Head of caudate nucleus (tissue), 42 donors: ENCODE measurements at places on chromosomes 2 and 18.

- no peak for DNase-seq
These were observed 229.5 kb upstream of the ZC3H15 start for GRCh38 chr2:186256540-186256939.

- DNase-seq = no peak
These were observed 221.8 kb downstream of the ANAPC1 start for GRCh38 chr2:111662039-111662770.

DNA sequence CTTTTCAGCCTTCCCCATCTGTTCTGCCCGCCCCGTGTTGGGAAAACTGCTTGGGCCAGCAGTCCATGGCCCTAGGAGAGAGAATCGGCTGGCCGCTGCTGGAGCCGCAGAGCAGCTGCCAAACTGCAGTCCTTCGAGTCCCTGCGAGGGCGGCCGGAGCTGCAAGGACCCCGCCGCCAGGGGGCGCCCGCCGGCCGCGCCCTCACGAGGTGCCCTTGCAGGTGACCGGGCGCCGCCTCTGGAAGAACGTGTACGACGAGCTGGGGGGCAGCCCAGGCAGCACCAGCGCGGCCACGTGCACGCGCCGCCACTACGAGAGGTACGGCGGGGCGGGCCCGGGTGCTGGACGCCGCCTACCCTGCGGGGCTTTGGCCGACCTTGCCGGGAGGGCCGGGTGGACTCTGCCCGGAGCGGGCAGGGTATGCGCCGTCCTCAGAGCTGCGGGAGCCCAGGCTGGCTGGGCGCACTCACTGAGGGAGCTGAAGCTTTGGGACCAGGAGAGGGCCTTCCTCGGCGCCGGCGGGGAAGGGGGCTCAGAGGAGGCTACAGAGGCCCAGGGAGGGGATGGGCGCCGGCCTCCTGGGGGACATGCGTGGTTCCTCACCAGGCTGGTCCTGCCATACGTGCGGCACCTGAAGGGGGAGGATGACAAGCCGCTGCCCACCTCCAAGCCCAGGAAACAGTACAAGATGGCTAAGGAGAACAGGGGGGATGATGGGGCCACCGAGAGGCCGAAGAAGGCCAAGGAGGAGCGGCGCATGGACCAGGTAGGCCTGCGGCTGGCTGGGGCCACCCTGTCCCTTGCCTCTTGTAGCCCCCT is 13.6 kb downstream of the ARID5A start:
- no peak for DNase-seq

DNA sequence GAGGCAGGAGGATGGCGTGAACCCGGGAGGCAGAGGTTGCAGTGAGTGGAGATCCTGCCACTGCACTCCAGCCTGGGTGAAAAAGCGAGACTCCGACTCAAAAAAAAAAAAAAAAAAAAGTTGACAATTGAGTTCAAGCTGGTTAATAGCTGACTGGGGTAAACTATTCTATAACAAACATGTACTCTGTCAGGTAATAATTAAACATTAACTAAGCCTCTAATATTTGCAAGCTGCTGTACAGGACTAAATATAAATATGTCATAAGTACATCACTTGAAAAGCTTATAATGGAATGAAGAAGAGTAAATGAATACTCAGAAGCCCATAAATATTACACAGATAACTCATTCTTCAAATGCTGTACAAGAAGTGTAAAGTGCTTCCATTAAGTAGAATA is 190.4 kb upstream of the CRIM1 start:
- no peak for DNase-seq

GRCh38 chr2:124395961-124396360 is 370.9 kb downstream of the CNTNAP5 start:
- DNase-seq = no peak

- DNase-seq = no peak
These were observed 141.8 kb upstream of the ALKAL2 start for GRCh38 chr2:429575-430254.

DNA sequence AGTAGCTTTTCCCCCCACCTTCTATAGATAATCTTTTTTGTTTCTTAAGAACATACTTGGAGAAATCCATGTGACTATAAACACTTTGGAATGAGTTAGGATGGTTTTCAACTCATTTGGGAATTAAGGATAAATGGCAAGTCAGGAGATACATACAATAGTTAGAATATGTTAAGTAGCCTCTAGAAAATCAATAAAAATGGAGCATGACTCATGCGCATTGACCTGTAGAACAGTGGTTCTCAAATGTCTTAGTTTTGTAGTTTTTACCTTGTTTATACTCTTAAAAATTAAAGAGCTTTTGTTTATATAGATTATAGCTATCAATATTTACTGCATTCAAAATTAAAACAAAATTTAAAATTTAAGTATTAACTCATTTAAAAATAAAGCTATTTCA is 24.7 kb downstream of the NUP35 start:
- DNase-seq = no peak

DNA sequence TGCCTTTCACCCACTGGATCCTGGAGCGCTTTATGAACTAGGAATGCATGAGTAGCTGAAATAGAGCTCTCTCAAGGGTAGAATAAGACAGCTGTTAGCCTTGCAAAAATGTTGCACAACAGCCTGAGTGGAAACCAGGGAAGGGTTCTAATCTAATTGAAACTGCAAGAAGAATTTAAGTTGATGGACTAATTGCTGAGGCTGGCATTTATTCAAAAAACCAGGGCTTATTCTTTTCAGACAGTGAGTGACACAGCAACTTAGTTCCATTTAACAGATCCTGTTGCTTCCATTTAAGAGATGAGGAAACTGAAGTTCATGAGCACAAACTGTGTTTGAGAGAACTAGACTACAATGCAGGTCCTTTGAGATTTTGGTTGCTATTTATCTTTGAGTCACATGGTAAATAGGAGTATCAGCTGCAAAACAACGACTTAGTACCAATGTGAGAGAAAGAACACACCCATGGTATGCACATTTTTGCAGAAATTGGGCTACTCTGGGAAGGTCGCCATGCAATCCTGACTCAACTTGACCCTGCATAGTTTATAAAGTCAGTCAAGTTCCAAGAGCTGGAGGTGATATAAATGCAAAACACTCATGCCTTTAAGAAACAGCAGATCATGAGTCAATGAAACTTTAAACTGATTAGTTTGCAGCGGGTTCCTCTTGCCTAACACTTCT is 76.4 kb upstream of the PARD3B start:
- no peak for DNase-seq

DNA sequence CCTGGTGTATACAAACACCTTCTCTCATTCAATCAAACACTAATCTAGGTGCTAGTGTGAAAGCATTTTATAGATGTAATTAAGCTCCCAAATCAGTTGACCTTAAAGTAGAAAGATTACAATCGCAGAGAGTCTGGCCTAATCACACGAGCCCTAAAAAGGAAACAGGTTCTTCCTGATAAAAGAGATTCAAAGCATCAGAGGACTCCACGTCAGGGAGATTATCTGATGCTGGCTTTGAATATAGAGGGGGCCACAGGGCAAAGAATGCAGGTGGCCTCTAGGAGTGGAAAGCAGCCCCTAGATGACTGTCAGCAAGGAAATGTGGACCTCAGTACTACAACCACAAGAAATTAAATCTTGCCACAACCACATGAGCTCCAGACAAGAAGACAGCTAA is 28.2 kb upstream of the ZC3H15 start:
- no peak for DNase-seq

GRCh38 chr2:213021971-213022899 is 129.2 kb downstream of the IKZF2 start:
- no peak for DNase-seq

- DNase-seq = no peak
These were observed 134.8 kb downstream of the EIPR1 start for GRCh38 chr2:3242747-3243369.

- DNase-seq = no peak
These were observed 154.0 kb upstream of the SMIM21 start for GRCh38 chr18:75581336-75582131.

DNA sequence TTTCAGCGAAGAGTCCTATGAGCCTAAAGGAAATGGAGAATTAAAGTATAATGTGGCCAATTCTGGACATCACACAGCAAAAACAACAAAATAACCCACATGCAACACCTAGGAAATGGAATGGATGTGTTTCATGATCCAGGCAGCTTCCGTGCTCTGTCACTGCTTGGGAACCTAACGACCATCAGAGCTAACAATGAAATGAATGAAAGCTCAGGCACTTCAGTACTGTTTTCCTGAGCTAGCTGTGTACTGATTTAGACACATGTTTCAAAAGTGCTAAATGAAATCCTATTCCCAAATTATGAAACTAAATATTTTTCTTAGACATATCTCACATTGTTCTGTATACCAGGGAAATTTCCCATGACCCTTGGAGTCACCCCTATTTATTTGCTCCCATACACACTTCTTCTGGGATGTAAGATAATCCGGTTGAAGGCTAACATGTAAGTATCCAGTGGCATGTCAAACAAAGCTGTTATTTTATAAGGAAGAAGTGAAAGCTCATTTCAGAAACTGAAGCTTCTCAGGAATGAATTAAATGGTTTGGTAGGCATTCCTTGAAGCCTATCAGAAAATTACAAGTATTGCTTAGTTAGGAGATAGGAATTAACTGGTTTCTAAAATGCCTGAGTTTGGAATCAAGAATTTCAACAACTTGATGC is 108.5 kb upstream of the RND3 start:
- DNase-seq = no peak

DNA sequence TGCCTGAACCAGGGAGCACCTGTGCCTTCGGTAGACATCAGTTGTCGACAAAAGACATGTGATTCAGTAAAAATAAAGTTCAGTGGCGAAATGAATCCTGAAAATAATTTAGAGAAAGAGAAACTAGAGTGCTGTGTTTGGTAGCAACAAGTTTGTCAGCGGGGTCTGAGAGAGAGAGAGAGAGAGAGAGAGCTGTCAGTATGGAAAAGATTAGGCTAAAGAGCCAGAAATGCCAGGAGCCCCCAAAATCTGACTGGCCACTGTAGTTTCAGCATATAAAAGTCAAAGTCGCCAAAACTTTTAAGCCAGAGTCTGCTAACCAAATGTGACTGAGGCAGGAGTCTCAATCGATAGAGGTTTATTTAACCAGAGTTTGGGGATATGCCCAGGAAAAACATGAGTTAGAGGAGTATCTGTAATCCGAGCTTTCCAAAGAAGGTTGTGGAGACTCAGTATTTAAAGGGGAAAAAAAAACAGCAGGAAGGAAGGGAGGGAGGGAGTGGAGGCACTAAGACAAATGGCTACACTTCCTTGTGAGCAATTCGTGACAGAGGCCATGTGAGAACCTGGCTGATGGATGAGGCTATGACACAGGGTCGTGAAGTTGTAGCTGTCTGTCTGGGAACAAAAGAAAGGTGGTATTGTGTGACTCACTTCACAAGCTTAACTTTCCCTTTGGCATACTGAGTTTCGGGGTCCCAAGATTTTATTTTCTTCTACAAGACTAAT is 20.5 kb upstream of the GNAL start:
- DNase-seq = no peak

DNA sequence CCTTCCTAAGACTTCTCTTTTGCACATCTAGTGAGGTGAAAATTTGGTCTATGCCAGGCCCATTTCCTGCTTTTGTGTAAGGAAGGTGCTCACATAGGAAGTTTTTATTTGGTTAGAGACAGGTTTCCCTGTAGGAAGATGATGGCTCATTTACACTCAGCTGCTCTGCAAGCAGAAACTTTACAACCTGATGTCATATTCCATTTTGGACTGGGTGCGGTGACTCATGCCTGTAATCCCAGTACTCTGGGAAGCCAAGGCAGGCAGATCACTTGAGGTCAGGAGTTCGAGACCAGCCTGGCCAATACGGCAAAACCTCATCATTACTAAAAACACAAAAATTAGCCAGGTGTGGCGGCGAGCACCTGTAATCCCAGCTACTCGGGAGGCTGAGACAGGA is 35.8 kb downstream of the CASP10 start:
- DNase-seq = no peak

- no peak for DNase-seq
These were observed 612.6 kb upstream of the ACVR2A start for GRCh38 chr2:147232225-147232669.

DNA sequence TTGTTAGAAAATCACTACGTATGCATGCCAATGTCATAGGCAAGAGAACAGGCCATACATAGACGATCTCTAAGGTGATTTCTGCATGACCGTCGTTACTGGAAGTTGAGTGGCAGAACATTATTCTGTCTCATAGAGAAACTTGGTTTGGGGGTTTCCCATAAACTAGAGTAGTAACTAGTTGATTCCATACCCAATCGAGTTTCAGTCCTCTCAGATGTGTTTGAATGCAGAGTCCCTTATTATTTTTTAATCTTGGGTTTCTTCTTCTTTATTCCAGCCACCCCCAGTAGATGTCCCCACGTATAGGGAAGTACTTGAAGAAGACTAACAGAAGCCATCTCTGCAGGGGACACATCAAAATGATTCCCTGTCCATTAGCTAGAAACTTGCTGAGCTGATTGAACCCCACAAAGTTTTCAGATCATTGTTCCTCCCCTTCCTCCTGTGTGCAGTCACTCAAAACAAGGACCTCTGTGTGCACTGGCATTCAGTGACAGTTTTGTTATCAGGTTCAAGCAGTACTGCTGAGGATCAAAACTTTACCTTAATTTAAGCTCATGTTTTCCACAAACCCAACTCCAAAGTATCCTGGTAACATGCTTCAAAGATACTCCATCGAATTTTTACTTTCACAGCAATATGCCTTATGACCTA is 68.4 kb upstream of the CDCA7 start:
- DNase-seq = no peak

GRCh38 chr2:111219734-111220505 is 99.2 kb downstream of the BCL2L11 start:
- no peak for DNase-seq

- DNase-seq = no peak
These were observed 9.4 kb upstream of the PRLH start for GRCh38 chr2:237556773-237557632.

DNA sequence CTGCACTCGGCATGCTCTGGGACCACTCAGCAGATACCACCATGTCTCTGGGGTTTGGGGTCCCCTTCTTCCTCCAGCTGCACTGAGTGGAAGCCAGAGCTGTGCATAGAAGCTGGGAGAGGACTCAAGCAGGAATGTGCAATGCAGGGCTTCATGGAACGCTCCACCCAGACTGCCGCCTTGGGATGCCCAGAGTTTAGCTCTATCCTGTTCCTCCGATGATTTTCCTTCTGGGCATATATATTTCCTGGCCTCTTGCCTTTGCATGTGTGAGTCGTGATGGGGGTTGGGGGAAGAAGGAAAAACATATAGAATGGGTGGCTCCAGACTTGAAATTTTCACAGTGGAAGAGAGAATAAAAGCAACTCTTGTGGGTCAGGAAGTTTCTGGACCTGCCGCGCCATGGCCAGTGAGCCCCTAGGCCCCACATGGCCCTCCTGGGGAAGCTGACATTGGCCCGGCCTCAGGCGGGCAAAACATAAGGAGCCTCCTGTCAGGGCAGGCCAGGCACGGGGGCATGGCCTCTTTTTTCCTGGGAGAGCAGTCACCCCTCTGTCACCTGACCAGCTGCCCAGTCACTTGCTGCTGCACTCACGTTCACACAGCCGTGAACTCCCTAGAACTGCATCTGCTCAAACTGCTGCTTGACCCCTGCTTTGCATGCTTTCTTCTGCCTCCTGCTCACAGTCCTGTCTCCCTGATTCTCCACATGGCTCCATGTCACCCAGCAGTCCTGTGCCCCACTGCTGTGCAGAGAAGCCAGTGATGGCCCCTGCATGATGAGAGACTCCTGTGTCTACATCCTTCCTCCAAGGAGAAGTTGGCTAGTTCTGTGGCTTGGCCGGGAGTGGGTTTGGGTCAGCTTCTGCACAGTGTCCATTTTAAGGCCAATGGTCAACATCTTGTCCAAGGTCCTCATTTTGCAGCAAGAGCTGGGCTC is 197.8 kb downstream of the CTIF start:
- no peak for DNase-seq
